ENCODE measurements at places on chromosomes 3 and 15.

DNA sequence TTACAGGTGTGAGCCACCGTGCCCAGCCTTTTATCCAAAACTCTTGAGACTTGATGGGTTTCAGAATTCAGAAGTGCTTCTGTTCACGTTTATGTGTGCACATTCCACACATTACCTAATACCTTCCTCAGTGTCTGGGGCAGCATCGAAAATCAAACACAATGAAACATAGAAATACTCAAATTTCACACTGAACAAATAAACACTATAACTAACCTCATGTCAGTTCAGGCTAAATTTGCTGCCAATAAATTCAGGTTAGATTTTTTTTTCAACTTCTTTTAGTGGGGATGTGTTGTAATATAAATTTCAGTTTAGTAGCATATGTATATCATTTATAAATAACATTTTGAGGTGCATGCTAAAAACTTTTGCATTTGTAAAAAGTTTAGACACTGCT is 2.8 kb downstream of the EIF2AK4 start:
- no peak for DNase-seq

- no peak for DNase-seq
Observed at GRCh38 chr15:43771816-43772215, 5.0 kb downstream of the ELL3 start.

GRCh38 chr3:46995901-46996562 is 16.6 kb downstream of the NBEAL2 start:
- no peak for DNase-seq

- peak; percentile 27 for DNase-seq
Observed at GRCh38 chr15:75578173-75578947, 755 bp downstream of the PTPN9 start.

DNA sequence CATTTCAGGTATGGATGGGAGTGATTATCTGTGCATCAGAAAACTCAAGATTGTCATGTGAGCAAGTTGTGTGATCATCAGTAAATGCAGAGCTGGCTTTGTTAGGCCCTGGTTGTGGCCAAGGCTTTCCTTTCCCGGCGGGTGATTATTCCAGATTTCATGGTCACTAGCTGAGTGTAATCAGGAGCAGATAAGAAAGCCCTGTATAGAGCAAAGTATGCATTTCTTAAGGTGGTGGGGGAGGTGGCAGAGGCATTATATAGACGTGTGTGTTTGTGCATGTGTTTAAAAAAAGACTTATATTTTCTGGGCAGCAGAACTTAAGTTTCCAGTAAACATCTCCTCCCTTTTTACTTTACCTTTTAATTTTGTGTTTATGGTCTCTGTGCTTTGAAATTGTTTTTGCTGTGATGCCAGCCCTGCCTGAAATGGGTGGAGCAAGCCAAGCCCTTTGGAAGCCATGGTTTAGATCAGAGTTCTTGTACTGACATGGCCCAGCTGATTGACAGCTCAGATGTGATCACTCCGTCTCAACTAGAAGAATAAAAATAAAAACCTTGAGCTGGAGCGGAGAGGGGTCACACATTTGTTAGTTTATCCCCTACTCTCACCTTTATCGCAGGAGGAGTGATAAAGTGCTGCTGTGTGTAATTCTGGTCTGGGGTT is 22.2 kb downstream of the SMAD3 start:
- no peak for DNase-seq

- DNase-seq, result no peak
Observed at GRCh38 chr3:4052706-4053105, 250.5 kb upstream of the SETMAR start.

DNA sequence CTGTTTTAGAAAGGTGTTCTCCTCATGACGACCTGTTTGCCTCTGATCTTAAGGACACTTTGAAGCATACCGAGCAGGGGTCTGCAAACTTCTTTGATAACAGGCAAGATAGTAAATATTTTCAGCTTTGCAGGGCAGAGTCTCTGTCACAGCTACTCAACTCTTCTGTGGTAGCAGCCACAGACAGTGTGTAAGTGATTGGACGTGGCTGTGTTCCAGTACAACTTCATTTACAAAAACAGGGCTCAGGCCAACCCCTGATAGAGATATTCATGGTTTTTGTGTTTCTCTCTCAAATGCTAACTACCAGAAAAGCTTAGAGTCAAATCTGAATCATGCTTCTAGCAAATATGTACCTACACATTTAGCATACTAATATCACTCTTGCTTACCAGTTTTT is 51.5 kb downstream of the TGFBR2 start:
- no peak for DNase-seq

DNA sequence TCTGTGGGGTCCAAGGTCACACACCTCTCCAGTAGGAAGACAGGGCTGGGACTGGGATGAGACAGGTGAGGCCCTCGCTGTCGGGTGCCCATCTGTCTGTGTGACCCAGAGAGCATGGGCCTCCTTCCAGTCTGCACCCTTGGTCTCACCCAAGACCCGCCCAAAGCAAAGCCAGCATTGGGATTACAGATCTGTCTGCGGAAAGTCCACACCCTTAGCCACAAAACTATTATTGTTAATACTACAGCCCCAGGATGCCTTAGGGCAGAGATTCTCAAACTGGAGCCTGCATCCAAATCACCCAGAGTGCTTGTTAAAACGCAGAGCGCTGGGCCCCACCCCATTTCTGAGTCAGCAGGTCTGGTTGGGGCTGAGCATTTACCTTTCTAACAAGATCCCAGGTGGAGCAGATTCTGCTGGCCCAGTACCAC is 58.5 kb upstream of the ZNF148 start:
- DNase-seq, result no peak

GRCh38 chr3:11637901-11638458 is 5.7 kb downstream of the VGLL4 start:
- no peak for DNase-seq

- DNase-seq, result no peak
Observed at GRCh38 chr15:58258501-58259292, 120.5 kb downstream of the AQP9 start.

DNA sequence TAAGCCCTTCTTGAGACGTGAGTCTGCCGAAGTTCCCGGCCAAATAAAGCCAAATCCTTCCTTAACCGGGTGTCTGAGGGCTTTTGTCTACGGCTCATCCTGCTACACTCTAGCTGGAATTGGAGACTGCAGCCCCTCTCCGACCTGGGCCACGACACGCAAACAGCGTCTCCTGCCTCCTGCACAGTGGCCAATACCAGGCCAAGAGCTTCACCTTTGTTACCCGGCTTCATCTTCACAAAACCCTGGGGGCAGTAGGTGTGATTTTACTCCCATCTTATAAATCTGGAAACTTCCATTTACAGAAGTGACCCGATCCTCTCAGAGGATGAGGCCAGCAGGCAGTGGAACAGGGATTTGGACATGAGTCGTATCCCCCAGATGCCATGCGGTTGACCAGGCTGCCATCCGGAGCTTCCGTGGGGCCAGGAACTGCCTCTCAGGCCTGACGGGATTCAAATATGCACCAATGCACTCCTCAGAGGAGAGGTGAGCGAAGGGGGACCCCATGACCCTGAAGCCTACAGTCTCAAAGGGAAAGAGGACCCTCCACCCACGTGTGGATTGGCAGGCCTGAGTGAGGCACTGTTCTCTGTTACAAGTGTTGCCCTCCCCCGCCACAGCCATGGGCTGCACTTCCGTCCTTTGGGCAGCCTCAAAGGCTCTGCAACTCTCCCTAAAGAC is 53.2 kb upstream of the KLF13 start:
- no peak for DNase-seq

DNA sequence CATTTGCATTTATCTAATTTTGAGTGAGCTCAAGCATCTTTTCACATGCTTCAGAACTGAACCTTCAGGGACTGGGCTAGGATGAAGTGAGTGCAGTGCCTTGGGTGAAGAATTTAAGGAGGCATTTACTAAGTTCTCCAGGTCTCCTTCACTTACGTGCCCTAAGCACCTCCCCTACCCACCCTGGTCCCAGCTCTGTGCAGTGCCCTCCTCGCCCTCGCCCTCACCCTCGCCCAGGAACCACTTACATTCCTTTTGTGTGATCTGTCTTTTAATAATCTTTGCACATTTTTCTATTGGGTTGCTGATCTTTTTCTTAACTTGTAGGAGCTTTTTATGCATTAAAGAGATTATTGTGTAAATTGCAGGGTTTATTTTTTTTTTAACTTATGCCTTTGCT is 322.6 kb downstream of the THSD4 start:
- DNase-seq, result no peak

DNA sequence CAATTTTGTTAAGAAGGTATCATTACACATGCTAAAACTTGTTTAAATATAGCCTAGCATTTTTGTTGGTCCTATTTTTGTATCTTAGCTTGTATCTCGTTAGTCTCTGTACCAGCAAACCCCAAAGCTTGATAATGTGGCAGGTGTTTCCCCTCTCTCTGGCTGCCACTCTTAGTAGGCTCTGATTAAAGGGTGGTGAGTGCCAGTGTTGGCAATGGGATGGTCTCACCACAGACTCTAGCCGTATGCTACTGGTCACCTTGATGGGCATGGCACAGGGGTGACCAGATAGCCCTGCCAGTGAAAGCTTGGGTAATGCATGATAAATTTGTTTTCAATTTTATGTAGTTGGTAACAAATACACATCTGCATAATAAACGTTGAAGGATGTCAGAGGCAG is 188.3 kb downstream of the CFAP20DC start:
- no peak for DNase-seq

DNA sequence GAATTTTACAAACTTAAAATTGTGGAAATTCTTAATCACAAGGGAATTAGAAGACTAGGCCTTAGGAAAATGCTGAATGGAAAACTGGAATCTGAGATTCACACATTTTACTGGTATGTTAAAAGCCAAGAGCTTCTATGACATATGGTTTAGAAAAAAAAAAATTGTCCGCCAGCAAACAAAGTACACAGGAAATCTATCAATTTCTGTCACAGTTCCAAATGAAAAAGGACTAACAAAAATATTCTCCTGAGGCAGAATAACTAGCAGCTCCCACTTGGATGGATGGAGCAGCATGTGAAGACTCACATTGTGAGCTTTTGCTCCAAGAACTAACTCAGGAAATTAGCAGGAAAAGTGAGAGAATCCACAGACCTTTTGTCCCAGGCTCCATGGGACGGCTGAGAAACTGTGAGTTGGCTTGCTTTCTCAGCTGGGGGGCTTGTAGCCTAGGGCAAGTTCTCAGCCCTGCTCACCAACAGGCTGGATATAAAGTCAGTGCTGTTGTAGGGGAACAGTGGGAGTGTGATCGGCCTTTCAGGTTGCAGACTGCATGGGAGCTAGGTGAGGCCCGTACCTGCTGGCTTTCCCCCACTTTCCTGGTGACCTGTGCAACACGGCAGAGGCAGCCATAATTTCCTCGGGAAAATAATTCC is 731.1 kb upstream of the SGO1 start:
- no peak for DNase-seq

DNA sequence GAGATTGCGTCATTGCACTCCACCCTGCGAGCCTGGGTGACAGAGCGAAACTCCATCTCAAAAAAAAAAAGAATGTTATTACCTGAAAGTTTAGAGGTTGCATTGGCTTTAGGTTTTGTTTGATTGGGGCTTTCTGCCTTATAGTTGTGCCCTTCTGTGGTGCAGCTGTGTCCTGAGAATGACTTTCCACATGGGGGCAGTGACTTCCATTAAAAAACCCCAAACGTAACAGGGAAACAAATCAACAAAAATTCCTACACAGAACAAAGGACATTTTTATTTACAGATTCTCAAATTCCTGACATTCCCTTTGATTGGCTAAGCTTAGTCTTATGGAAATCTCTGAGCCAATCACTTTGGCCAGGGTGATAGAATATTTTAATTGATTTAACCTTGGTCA is 154.1 kb upstream of the GPR149 start:
- DNase-seq, result no peak

DNA sequence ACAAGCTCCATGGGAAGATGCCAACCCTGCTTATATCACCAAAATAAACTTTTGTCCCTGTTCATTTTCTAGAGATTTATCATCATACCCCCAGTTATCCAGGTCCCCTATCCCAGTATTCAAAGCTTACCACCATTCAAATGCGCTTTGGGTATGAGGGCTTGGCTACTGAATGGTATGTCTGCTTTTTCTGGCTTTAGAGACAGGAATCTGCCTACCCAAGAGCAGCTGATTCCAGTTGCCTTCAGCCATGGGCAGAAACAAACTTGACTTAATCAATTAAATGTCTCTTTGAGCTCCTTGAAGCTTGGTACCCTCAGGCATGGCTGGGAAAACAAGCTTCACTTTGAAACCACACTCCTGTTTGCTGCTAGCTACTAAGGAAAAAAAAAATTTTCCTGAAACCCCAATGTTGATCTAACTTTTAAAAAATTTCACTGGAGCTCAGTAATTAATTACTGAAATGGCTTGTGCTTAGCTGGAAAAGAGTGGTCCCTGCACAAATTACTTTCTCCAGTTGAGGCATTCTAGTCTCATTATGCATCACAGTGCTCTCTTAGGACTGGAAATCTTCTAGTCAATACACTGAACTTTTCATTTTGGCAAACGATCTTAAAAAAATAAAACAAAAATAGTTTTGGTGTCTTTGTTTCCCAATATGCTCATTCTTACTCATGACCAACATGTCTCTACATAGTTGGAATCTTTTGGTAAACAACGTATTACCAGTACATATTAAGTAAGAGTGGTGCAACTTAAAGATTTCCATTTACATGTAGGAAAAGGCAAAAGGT is 242.8 kb downstream of the DTWD1 start:
- no peak for DNase-seq

GRCh38 chr3:41662288-41662687 is 299.6 kb downstream of the ULK4 start:
- no peak for DNase-seq

DNA sequence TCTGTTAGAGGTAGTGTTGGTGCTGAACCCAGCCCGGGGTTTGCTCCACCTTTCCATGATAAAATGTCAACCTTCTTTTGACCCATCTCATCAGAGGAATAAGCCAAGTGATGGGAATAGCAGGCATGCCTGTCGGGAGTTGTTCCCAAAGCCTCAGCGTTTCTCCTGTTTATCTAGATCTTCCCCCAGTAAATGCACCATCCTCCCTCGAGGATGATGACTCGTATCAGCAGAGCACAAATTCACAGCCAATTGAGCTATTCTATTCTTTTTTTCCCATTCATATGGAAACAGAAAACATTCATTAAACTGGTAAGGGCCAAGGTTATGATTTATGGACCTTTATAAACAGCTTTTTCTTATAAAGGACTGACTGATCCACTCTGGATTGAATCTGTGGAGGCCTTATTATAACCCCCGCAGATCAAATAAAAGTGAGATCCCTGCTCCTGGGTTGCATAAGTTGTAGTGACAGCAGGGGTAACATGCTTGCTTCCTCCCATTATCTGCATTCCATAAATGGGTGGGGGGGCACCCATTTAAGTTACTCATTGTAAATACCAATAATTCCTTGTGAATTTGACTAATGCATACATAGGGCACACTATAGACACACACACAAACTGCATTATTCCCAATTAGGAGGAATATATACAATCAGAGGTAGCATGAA is 207.3 kb downstream of the PLCL2 start:
- DNase-seq, result no peak

DNA sequence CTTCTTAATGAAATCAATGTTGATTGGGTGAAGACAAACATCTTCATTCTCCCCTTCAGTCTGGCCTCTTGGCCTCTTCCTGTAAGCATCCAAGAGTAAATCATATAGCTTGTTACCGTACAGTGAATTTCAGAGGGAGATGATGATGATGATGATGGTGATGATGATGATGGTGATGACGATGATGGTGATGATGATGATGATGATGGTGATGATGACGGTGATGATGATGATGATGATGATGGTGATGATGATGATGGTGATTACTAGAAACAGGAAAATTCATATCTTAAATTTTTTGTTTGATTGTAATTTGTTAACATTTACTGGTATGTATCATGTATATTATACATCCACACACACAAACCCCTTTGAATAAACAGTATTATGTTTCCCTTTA is 256.1 kb upstream of the PLSCR5 start:
- DNase-seq, result no peak

GRCh38 chr3:8156831-8157230 is 344.8 kb upstream of the LMCD1 start:
- DNase-seq, result no peak

GRCh38 chr3:30621576-30621975 is 15.2 kb downstream of the TGFBR2 start:
- no peak for DNase-seq
